ENCODE measurements at places on chromosomes 3 and 15.

GRCh38 chr3:175381685-175382084 is 522.6 kb downstream of the NAALADL2 start:
- no peak for DNase-seq

- DNase-seq: no peak
Observed at GRCh38 chr15:72070817-72071447, 47.0 kb downstream of the MYO9A start.

GRCh38 chr3:127690106-127690505 is 17.4 kb downstream of the ABTB1 start:
- DNase-seq: no peak

DNA sequence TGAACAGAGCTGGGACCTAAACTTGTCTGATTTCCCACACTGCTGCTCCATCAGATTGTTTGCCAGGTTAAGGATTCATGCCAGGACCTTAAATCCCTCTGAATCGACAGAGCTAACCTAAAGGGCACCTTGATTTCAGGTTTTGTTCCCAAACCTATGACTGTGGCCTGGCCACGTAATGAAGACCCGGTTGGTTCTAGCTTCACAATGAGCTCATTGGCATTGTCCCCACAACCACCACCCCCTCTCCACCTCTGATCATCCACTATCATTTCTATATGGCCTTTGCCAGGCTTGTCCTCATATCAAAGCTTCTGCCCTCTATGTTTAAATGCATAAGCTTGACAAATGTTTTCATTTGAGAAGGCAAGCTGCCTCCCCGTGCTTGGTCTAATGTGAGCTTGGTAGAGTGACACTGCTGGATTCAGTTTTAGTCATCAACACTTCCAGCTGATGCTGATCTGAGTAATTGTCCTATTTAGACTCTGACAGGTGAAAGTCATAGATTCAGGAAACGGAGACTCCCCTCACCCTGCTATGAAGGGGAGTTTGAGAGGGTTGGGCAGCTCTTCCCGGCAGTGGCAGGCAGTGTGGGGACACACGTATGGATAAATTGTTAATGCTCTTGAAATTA is 407.1 kb upstream of the CFAP20DC start:
- DNase-seq: no peak

DNA sequence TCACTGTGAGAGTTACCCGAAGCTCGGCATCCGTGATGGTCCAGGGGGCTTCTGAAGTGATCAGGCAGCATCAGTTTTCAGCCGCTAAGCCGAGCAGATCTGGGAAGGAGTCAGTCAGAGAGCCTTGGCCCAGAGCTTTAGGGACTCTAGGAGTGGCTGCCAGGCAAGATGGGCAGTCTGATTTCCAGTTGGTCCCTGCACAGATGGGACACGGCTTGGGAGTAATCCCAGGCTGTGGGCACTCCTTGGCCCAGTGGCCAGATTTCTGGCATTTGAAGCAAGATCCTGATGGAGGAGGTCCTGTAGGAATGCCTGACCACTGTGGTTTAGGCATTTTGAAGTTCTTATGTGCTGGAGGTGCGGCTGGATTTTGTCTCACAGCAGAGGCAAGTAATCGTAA is 10.5 kb upstream of the IP6K2 start:
- DNase-seq: no peak

- no peak for DNase-seq
Observed at GRCh38 chr15:39381517-39381916, 199.4 kb upstream of the THBS1 start.

- DNase-seq: no peak
Observed at GRCh38 chr15:52385670-52386069, 90.1 kb upstream of the MYO5C start.

- no peak for DNase-seq
Observed at GRCh38 chr3:178246004-178246403, 290.2 kb upstream of the KCNMB2 start.

DNA sequence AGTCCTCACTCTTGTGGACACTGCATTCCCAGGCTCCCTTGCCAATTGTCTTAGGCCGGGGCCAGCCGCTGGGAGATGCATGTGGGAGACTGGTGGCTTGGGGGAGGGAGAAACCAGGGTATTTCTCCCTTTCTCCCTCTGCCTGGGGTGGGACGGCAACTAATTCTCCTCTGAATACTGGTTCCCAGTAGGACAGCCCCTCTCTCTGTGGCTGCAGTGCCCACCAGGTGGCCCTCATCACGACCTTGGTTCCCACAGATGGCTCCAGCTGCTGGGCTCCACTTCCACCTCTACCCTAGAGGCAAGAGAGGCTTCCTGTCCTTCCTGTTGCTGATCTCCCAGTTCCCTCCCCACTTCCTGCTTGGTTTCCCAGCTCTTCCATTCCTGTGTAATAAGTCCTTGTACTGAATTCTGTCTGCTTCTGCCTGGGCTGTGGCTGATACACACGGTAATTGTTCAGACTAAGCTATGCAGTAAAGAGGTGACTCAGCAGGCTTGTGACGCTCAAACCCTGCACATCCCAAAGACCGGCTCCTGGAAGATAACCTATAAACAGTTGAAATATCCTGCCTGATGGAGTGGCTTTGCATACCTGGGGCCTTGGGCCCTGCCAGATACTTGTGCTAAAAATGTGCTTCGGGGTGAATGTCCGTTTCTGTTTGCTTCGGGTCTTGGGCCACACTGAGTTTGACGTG is 20.4 kb upstream of the COPG1 start:
- DNase-seq: no peak

GRCh38 chr15:52288051-52288942 is 7.3 kb downstream of the MYO5C start:
- DNase-seq: no peak

GRCh38 chr3:128648940-128649663 is 1.5 kb downstream of the RPN1 start:
- DNase-seq: no peak

DNA sequence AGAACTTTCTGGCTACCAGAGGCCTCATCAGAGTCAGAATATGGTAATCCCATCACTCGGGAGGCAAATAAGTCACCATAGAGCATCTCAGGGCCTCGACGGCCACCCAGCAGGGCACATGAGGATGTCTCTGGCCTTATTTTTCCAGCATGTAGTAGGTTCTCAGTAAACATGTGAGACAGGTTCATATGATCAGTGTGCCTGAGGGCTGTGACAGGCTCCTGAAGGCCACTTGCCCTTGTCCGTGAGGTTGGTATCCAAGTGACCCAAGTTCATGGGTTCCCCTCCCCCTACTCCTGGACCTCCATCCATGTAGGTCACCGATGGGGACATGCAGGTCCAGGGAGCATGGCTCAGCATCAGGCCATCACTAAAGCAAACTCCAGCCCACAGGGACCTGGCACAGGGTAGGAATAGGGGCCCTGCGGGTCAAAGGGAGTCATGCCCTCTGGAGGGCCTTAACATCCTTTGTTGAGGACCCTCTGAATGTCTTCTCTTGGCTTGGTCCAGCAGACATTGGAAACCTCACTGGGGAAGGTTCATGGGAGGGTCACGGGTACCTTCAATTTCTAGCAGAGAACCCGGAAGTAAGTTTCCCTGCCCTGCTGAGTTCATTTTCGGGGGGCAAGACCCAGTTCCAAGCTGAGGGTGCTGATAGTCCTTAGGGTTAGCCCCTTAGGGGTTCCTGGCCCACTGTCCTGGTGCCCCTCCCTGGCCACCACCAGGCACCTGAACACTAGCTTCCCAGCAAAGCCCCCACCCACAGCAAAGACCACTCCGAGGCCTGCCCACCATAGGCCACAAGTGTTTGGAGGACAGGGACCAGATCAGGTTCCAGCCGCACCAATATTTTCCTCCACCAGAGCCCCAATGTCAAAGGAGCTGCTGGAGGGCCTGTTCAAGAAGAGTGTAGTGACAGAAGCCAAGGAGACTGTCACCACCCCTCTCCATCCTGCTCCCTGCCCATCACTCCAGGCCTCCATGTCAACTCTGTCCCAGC is 61.1 kb downstream of the ZNF445 start:
- DNase-seq: no peak

- DNase-seq: no peak
Observed at GRCh38 chr3:100993309-100993708, at the start of gene ABI3BP. Gene ABI3BP (minus strand): TSS chr3:100993421. CDS start chr3:100993384, 37 bp downstream.

- DNase-seq: no peak
Observed at GRCh38 chr3:120129051-120129450, 34.8 kb upstream of the GSK3B start.

DNA sequence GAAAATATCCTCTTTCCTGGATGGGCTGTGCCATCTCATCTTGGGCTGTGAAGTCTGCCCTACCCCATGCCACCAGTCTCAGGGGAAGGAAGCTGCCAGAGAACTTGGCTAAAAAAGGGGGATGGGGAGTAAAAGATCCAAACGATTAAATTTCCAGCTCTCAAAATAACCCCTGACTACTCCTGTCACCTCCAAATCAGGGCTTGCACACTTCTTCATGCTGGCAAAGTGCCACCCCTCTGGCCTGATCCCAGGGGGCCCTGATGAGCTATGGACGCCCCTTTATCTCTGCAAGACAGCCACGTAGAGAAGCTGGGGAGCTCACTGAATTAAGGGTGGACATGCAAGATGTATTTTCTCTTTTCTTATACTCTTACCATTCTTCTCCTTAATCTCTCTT is 1.2 kb upstream of the MLF1 start:
- no peak for DNase-seq

GRCh38 chr3:156553705-156554356 is 1.1 kb downstream of the SSR3 start:
- no peak for DNase-seq

- no peak for DNase-seq
Observed at GRCh38 chr15:32825219-32825618, 107.4 kb downstream of the GREM1 start.

- DNase-seq: no peak
Observed at GRCh38 chr3:197019535-197019934, 10.1 kb downstream of the MELTF start.

- no peak for DNase-seq
Observed at GRCh38 chr3:11327619-11328018, 55.4 kb downstream of the ATG7 start.

- DNase-seq: no peak
Observed at GRCh38 chr15:70195587-70196305, 98.0 kb upstream of the TLE3 start.

DNA sequence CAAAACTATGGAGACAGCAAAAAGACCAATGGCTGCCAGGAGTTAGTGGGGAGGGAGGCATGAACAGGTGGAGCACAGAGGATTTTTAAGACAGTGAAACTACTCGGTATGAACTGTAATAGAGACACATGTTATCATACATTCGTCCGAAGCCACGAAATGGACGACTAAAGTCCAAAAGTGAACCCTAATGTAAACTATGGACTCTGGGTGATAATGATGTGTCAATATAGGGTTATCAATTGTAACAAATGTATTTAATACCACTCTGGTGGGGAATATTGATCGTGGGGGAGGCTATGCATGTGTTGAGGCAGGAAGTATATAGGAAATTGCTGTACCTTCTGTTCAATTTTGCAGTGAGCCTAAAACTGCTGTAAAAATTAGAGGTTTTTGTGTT is 107.0 kb downstream of the CPN2 start:
- no peak for DNase-seq

GRCh38 chr3:104474011-104474410 is 892.7 kb upstream of the ALCAM start:
- no peak for DNase-seq

- no peak for DNase-seq
Observed at GRCh38 chr15:25175789-25176615, 221.2 kb downstream of the SNRPN start.

DNA sequence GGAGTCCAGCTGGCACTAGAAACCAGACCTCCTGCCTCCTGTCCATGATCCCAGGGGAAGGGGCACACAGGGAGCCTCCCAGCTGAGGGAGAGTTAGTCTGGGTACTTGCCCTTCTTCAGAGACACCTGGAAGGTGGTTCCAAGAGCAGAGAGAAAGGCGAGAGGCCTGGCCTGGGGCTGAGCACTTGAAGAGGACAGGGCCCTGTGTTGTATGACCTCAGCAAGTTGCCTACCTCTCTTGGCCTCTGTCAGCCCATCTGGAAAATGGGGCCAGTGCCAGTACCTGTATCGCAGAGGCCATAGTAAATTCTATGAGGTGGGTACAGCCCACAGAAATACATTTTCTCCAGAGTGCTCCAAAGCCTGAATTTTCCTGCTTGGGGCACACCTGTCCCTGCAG is 19.5 kb downstream of the PTH1R start:
- no peak for DNase-seq

GRCh38 chr3:105495021-105495420 is 128.3 kb downstream of the ALCAM start:
- no peak for DNase-seq

DNA sequence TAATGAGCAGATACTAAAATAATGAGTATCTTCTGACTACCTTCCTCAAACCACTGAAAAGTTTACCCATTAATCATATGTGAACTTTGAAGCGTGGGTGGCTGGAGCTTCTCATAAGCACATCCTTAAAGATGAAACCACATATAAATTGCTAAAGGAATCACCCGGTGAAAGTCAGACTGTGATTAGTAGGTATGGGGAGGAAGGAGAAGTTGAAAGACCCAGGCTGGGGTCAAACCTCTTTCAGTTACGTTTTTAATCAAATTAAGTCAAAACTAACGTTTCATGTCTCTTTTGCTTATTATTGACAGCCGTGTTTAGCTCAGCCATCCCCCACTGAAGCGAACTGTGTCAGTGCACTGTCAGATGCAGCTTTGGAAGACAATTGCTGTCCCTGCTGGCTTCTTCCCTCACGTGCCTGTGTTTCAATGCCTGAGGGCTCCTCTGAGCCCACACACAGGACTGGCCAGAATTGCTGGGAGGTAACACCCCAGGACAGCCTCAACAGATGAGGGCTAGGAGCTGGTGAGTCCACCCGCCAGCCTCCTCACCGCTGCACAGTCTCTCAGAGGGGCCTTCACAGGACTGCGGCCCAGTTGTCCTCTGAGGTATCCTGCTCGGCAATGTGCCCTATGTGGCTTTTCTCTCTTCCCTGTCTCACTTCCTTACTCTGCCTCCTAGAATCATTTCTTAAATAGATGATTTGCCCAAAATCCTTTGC is 29.3 kb upstream of the SH3BP5 start:
- no peak for DNase-seq

DNA sequence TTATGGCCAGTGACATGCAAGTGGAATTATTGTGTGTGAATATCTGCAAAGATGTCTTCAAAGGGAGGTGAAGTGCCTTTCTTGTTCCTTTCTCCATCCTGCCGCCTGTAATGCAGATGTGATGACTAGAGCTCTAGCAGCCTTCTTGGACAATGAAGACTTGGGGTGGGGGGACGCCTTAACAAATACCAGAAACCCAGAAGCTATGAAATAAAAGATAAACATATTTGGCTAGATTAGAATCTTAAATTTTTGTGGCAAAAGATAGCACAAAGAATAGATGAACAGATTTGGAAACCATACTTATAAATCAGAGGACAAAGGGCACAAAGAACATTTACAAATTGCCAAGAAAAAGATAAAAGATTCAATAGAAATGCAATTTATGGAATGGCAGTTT is 56.1 kb downstream of the AMOTL2 start:
- no peak for DNase-seq

DNA sequence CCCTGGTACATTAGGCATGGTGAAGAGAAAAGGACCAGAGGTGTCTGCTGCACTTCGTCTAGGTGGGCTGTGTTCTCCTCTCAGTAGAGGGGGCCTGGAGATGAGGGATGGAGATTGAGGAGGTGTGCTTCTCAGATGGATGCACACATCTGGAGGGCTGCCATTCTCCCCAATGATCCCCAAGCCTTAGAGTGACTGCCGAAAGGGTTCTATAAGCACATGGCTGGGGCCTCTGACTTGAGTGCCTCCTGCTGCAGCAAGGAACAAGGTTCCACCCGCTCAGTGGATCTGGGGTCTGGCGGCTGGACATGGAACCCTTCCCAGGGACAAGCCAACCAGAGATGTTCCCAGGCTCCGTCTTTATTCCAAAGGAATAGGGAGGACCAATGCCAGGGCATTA is 66.8 kb downstream of the CPN2 start:
- no peak for DNase-seq

Data from stimulated activated CD8-positive, alpha-beta memory T cell treated with anti-CD3 and anti-CD28 coated beads, Interleukin-4, amount 100 ng/mL, for 4 hours (primary cell).